Ovary (tissue), 10 donors: ENCODE measurements at places on chromosomes 12 and 14. TPM values are rescaled to one million over a fixed set of nuclear protein-coding genes. Genes with fewer than 3 reads are reported as not detected.

DNA sequence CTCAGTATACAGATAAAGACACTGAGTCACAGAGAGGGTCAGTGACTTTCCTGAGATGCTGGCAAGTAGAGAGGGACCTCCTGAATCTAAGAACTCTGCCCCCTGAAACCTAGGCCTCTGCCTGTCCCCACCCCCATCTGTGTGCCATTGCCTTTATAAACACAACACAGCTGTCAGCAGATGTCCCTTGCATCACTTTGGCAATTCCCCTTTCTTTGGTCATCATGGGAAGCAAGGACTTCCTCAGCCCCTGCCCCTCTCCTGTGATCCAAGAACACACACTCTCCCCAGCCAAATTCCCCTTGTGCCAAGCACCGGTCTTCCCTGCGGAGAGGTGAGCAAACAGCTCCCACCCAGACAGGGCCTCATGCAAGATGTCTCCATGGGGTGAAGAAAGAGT, 8.3 kb downstream of the TSPAN11 start:
- H3K36me3 ChIP-seq = no peaks in the 10 kb centered on the region
- H3K27ac ChIP-seq = no peak overlapping the region
- H3K4me1 ChIP-seq = no peaks in the 10 kb centered on the region
- H3K27me3 ChIP-seq = no peaks in the 10 kb centered on the region
- H3K4me3 ChIP-seq = no peak overlapping the region

GRCh38 chr12:10940389-10940788, 1.3 kb upstream of the TAS2R14 start:
- no peaks in the 10 kb centered on the region for H3K36me3 ChIP-seq
- H3K4me1 ChIP-seq = no peaks in the 10 kb centered on the region
- no peaks in the 10 kb centered on the region for H3K27me3 ChIP-seq
- no peak for DNase-seq
- no peak overlapping the region for H3K4me3 ChIP-seq
- no peak overlapping the region for H3K27ac ChIP-seq

DNA sequence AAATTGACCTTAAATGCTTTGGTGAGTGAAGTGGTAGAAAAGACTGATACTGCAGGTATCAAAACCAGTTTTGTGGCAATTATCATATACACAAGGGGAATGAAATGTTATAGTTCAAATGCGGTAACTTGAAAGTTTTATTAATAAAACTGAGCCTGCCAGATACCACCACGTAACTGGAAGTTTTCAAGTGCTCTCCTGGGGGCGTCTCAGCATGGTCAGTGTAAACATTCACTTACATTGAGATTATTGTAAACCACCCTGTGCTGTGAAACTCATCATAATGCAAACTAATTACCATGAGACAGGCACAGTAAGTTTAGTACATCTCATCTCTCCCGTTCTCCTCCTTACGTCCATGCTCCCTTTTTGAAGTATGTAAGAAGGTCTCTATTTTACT, 280.7 kb upstream of the FAR2 start:
- DNase-seq = no peak
- no peaks in the 10 kb centered on the region for H3K4me1 ChIP-seq
- H3K36me3 ChIP-seq = no peaks in the 10 kb centered on the region
- H3K27me3 ChIP-seq = no peaks in the 10 kb centered on the region

DNA sequence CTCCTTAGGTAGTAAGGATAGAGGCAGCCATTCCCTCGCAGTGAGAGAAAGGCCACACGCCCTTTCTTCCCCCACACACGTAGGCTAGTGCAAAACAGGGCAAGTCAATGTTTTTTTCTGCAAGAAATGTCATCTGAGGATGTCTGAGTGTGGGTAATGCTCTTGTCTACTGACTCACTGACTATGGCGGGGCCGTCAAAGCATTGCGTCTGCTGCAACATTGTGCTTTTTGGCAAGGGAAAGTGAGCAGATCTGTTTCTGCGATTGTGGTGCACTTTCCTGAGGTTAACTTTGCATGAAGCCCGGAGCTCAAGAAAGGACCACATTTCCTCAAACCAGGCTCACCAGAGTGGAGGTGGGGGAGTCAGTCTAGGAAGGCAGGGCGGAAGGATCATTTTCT, 181.6 kb upstream of the GZMB start:
- no peak overlapping the region for H3K4me3 ChIP-seq
- no peaks in the 10 kb centered on the region for H3K36me3 ChIP-seq
- no peak for DNase-seq
- no peaks in the 10 kb centered on the region for H3K4me1 ChIP-seq

- peaks cover 3% of the 10 kb centered on the region for H3K4me1 ChIP-seq
- H3K4me3 ChIP-seq = no peak overlapping the region
- no peaks in the 10 kb centered on the region for H3K36me3 ChIP-seq
- no peak for DNase-seq
- H3K27me3 ChIP-seq = no peaks in the 10 kb centered on the region
Observed at GRCh38 chr12:67514502-67514901, 134.0 kb upstream of the DYRK2 start.

DNA sequence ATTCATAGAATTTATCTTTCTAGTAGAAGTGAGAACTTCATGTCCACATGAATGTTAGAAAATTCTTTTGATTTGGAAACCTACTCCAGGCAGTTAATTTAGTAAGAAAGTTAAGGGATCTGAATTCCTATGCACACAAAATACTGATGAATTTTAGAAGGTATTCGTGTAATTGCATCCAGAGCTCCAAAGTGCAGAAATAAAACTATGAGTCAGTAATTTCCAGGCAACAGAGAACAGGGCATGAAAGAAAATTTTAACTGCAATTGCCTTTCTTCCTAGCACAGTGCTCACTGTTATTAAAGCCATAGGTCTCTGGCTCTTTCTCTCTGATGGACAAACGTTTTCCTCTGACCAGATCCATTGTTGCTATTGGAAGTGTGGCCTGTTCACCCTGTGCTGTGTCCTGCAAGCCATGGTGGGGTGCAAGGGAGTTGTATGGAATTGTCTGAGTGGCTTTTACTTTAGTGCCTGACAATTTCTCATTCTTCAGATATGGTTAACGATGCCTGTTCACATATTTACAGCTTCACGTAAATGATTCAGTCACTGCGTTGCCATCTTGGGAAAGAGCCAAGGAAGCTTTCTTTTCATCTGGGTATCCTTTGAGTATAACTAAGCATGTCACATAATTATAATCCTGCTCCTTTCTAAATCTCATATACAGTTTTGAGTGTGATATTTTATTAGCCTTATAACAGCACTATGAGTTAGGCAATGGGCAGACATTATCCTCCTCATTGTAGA, 145.1 kb downstream of the ACSS3 start:
- peaks cover 2% of the 10 kb centered on the region for H3K4me1 ChIP-seq
- no peak overlapping the region for H3K4me3 ChIP-seq
- no peak for DNase-seq
- no peaks in the 10 kb centered on the region for H3K27me3 ChIP-seq

- no peaks in the 10 kb centered on the region for H3K27me3 ChIP-seq
- H3K36me3 ChIP-seq = no peaks in the 10 kb centered on the region
- H3K27ac ChIP-seq = no peak overlapping the region
- no peak overlapping the region for H3K4me3 ChIP-seq
- H3K4me1 ChIP-seq = no peaks in the 10 kb centered on the region
Observed at GRCh38 chr14:32167907-32168306, 33.9 kb upstream of the RNU6-7 start.

- no peaks in the 10 kb centered on the region for H3K36me3 ChIP-seq
- peaks cover 12% of the 10 kb centered on the region for H3K4me1 ChIP-seq
- H3K27ac ChIP-seq = no peak overlapping the region
- DNase-seq = no peak
Observed at GRCh38 chr12:50660425-50660822, 103.5 kb upstream of the ATF1 start.

- H3K4me3 ChIP-seq = no peak overlapping the region
- no peaks in the 10 kb centered on the region for H3K27me3 ChIP-seq
- no peak overlapping the region for H3K27ac ChIP-seq
- peak; percentile 79 for DNase-seq
- H3K36me3 ChIP-seq = no peaks in the 10 kb centered on the region
Observed at GRCh38 chr12:111753144-111753881, 13.4 kb upstream of the ALDH2 start.

- no peak overlapping the region for H3K27ac ChIP-seq
- H3K4me1 ChIP-seq = peaks cover 7% of the 10 kb centered on the region
- DNase-seq = no peak
- no peaks in the 10 kb centered on the region for H3K36me3 ChIP-seq
- no peak overlapping the region for H3K4me3 ChIP-seq
Observed at GRCh38 chr12:93202688-93203087, 175.0 kb upstream of the NUDT4 start.

DNA sequence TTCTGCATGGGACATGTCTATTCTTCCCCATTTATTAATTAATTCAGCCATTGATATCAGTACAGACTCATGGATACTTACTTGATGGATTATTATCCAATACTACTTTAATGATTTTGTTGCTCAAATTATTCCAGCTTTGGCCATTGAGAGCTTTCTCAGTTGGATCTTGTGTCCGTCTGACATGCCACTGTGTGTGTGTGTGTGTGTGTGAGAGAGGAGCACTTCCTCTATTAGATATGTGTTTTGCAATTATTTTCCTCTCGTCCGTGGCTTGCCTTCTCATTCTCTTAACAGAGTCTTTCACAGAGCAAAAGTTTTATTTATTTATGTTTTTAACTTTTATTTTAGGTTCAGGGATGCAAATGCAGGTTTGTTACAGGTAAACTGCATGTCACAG, 194.2 kb downstream of the ADGRD1 start:
- H3K36me3 ChIP-seq = no peaks in the 10 kb centered on the region
- no peaks in the 10 kb centered on the region for H3K27me3 ChIP-seq
- H3K4me3 ChIP-seq = no peak overlapping the region

DNA sequence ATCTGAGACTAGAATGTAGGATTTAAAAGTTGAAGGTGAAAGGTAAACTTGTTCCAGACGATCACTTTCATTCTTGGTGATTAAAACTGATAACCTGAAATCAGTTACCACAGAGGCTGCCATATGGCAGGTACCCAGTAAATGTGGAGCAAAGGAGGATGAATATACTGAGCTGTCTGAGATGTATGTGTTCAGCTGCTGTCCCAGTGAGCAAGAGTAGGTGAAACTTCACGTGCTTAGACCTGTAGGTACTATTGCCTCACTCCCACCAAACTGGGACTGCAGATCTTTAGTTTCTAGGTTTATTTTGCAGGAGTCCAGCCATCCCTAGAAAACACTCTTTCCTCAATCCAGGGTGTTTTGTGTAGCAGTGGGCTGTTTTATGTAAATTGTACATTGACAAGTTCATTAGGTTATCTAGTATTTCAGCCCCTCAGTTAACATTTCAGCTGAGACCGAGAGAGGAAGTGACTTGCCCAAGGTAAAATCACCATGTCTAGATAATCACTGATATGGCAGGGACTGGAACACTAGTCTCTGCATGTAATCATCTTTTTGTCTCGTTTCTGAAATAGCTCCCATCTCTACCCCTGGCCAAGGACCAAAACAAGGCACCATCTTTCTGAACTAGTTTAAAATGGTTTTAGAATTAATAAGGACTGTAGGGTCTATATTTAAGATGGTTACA, 62.7 kb downstream of the ATG14 start:
- H3K36me3 ChIP-seq = no peaks in the 10 kb centered on the region
- peaks cover 8% of the 10 kb centered on the region for H3K4me1 ChIP-seq
- no peak overlapping the region for H3K27ac ChIP-seq
- DNase-seq = no peak
- H3K4me3 ChIP-seq = no peak overlapping the region
- H3K27me3 ChIP-seq = no peaks in the 10 kb centered on the region

- H3K36me3 ChIP-seq = no peaks in the 10 kb centered on the region
- no peaks in the 10 kb centered on the region for H3K4me1 ChIP-seq
- H3K27ac ChIP-seq = no peak overlapping the region
- H3K27me3 ChIP-seq = no peaks in the 10 kb centered on the region
- H3K4me3 ChIP-seq = no peak overlapping the region
Observed at GRCh38 chr12:66041651-66042363, 88.7 kb downstream of the LLPH start.

GRCh38 chr12:21715386-21715785, 57.7 kb upstream of the LDHB start:
- no peaks in the 10 kb centered on the region for H3K36me3 ChIP-seq
- no peak overlapping the region for H3K4me3 ChIP-seq
- DNase-seq = no peak
- no peaks in the 10 kb centered on the region for H3K4me1 ChIP-seq
- H3K27ac ChIP-seq = no peak overlapping the region

GRCh38 chr14:103897075-103897947, 30.9 kb upstream of the TDRD9 start:
- H3K36me3 ChIP-seq = no peaks in the 10 kb centered on the region
- no peaks in the 10 kb centered on the region for H3K4me1 ChIP-seq
- H3K27ac ChIP-seq = no peak overlapping the region
- DNase-seq = no peak
- H3K4me3 ChIP-seq = no peak overlapping the region

GRCh38 chr12:132341318-132342050, 12.1 kb upstream of the GALNT9 start:
- DNase-seq = no peak
- no peaks in the 10 kb centered on the region for H3K36me3 ChIP-seq
- no peaks in the 10 kb centered on the region for H3K27me3 ChIP-seq
- H3K4me1 ChIP-seq = no peaks in the 10 kb centered on the region
- no peak overlapping the region for H3K27ac ChIP-seq

The KRT71 gene
- total RNA-seq = not detected

The SYNDIG1L gene
- not detected for total RNA-seq

The DICER1 gene
- 54.7 TPM for total RNA-seq

The KIF5A gene
- 0.40 TPM for total RNA-seq

The SLC5A8 gene
- 0.74 TPM for total RNA-seq

The OAS2 gene
- total RNA-seq = 2.8 TPM

The KHNYN gene
- total RNA-seq = 63.3 TPM

The ADAMTS20 gene
- not detected for total RNA-seq
